Activated CD4-positive, alpha-beta T cell treated with anti-CD3 and anti-CD28 coated beads for 24 hours (primary cell): ENCODE measurements at places on chromosomes 5 and 9.

DNA sequence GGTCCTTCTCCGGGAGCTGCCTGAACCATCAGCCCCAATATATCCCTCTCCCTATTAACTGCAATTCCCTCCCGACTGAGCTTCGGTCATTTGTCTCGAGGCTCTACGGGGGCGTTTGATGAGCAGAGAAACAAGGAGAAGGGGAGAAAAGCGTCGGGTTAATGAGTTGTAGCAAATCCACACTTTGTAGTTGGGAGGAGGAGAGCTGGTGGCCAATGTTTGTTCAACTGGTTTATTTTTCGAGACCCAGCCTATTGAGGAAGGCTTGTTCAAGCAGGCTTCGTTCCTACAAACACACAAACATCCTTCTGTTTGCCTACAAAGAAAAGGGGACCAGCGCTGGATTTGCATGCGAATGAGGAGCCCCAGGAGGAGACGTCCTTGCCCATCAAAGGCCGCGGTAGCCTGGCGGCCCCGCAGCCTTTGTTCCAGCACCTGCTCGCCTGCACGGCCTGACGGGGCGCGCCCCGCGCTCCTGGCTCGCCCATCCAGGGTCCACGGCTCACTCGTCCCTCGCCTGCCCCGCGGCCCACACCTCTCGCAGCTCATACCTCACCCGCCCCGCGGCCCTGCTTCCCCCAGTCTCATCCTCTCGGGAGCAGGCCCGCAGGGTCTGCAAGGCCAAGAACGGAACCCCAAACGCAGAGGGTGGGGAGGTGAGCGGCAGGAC lies 4.6 kb downstream of the FOXD1 start:
- DNase-seq: no peak

GRCh38 chr5:168023191-168023590 lies 268.3 kb upstream of the WWC1 start:
- no peak for DNase-seq

DNA sequence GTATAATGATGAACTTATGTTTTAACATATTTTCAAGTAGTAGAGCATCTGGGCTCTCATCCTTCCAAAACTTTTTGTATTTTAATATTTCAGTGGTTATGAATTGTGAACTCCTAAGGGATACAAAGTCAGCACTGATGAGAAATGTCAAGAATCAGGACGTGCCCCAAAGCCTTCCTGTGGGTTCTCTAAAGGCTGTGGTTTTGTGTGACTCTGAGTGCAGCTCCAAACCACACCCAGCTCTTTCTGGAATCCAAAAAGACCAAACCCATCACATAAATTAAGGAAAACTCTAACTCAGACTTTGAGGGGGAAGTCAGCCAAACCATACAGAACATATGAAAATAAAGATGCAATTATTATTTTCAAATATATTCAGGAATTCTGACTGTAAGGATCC lies 40.8 kb upstream of the SMU1 start:
- no peak for DNase-seq

DNA sequence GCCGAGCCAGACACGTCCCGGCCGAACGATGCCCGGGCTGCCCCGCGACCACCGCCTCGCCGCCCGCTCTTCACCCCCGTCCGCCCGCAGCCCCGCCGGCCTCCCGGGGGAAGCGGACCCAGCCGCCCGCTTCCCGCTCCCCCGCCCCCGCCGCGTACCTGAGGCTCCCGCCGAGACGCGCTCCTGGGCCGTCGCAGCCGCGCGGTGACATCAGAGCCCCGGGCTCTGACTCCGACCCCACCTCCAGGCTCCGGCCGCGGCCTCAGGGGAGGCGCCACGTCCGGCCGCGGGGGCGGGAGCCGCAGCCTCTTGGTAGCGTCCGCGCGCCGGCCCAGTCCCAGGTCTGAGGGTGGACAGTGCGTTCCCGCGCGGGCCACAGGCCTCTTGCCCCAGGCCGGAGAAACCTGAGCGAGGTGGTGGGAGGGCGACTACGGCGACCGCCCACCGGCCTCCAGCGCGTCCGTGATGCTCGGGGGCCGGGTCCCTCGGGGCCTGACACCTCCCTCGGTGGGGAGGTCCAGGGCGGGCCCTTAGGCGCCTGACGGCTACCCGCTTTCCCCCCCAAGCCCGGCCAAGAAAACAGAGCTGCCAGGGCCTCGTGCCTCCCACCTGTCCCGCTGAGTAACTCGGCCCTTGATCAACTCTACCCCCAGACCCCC lies at the start of gene SHROOM1:
SHROOM1 (minus strand) TSS at position 212 of the 659 bp plus-strand sequence. CDS start 4,507 bp downstream, outside the sequence.
- no peak for DNase-seq

DNA sequence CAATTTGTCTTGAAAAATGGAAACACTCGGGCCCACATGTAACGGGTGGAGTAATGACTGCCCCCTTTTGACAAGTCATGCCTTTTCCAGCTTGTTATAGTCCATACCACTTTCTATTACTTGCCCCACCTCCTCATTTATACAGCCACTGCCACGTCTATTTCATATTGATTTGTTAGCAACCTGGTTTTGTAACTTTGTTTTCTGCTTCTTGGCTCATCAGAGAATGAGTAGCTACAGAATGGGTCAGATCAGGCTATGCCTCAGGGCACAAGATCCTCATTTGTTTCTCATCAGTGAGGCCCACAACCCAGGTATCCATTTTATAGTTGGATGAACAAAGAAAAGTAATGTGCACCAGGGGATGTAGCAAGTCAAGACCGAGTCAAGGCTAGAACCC lies 1.7 kb downstream of the GFRA3 start:
- no peak for DNase-seq

GRCh38 chr5:6145616-6146237 lies 232.6 kb downstream of the MED10 start:
- DNase-seq: no peak

DNA sequence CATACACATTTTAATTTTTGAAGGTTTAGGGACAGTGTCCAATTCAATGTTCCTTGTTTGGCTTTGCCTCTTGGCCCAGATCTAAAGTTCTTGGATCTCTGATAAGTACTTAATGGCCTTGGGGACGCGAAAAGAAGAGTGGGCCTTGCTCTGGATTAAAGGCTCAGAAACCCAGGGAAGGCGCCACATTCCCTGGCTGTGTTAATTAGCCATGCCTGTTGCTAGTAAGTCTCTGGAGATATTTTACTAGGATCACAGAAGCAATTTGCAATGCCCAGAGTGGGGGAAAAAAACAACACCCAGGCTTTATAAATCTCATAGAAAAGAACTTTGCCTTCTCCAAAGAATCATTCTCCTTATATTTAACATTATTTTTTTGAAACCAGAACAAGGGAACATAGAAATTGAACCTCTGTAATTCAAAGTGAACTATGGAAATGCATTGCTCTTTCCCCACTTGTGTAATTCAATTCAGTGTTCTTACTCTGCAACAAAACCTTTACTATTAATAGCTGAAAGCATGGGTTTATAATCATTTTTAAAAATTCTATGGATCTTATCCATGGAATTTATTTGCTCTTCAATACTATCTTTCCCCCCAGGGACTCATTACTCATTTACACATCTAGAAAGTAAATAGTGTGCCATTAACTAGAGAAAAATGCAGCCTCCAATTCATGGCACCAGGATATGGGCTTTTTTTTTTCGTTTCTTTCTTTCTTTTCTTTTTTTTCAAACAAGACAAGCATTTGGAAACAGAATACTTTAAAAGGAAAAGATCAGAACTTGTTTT lies 172.2 kb upstream of the ANKRD55 start:
- DNase-seq: no peak

- DNase-seq: no peak
These were observed 8.3 kb downstream of the MVB12B start for GRCh38 chr9:126334721-126335621.

- DNase-seq: no peak
These were observed 83.4 kb downstream of the LIFR start for GRCh38 chr5:38473008-38473407.

GRCh38 chr9:130120832-130121231 lies 51.4 kb upstream of the NCS1 start:
- DNase-seq: no peak

DNA sequence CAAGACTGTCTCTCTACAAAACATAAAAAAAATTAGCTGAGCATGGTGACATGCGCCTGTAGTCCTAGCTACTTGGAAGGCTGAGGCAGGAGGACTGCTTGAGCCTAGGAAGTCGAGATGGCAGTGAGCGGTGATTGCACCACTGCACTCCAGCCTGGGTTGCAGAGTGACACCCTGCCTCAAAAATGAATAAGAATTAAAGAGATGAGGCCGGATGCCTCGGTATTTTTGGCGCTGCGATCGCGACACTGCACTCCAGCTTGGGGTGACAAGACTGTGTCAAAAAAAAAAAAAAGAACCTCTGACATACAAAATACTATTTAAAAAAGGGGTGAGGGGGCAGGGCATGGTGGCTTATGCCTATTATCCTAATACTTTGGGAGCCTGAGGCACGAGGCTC lies 7.3 kb downstream of the GPBP1 start:
- no peak for DNase-seq

DNA sequence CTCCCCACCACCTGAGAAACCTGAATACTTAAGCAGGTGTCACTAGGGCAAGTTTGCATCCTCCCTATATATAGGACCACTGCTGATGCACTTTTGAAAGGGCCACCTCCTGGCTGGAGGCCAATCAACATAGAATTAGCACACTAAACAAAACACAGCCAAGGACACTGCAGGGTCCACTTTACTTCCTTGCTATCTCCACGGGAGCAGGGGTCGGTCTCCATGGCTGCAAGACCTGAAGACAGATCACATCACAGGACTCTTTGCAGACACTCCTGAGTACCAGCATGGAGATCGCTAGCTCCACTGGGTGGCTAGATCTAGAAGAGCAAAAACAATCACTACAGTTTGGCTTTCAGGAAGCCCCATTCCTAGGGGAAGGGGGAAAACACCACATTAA lies 72.3 kb downstream of the C9orf153 start:
- DNase-seq: no peak

- DNase-seq: no peak
These were observed 9.6 kb downstream of the SLCO4C1 start for GRCh38 chr5:102286476-102286875.

GRCh38 chr9:3508078-3508431 lies 17.7 kb downstream of the RFX3 start:
- no peak for DNase-seq

- DNase-seq: no peak
These were observed 140.9 kb downstream of the HSPA4 start for GRCh38 chr5:133192716-133193115.

DNA sequence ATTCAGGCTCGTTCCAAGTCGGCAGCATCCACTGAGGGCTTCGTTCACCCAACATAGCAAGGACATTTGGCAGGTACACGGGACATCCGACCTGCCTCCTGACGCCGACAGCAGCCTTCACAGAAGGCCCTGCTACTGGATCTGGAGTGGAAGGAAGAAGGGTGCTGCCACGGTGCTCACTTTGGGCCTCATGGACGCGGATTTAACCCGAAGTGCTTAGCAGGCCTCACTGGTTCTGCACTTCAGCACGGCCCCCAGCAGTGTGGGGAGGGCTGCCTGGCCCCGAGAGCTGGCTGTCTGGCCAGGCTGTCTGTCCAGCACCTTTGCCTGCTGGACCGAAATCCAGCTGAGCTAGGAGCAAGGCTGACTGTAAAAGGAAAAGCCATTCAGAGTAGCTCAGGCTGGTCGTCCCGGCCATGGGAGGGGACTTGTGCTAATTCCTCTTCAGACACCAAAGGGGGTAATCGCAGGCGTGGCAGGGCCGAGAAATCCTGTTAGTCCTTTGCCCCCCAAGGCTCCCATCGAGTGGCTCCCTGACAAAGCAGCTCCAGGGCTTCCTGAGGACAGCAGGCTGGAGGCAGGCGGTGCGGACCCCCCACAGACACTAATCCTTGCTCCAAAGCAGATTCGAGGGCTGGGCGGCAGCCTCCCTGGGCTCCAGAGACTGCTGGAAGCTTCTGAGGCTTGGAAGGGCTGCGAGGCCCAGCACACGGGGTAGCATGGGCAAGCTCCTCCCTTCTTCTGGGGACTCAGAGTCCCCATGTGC lies 11.1 kb upstream of the RXRA start:
- no peak for DNase-seq

GRCh38 chr9:136137321-136138265 lies 18.9 kb upstream of the TMEM250 start:
- no peak for DNase-seq

DNA sequence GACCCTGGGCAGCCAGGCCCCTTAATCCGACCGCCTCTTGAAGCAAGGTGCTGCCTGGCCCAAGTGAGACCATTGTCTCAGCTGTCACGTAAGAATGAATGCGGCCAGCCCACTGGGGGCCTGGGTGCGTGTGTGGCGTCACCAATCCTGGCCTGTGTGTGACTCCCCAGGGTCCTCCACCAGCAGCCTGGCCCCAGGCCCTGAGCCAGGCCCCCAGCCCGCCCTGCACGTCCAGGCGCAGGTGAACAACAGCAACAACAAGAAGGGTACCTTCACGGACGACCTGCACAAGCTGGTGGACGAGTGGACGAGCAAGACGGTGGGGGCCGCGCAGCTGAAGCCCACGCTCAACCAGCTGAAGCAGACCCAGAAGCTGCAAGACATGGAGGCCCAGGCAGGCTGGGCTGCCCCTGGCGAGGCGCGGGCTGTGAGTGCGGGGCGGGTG lies 124.2 kb downstream of the WNK2 start:
- DNase-seq: no peak

GRCh38 chr9:122923947-122924346 lies 7.4 kb downstream of the ZBTB26 start:
- DNase-seq: no peak

DNA sequence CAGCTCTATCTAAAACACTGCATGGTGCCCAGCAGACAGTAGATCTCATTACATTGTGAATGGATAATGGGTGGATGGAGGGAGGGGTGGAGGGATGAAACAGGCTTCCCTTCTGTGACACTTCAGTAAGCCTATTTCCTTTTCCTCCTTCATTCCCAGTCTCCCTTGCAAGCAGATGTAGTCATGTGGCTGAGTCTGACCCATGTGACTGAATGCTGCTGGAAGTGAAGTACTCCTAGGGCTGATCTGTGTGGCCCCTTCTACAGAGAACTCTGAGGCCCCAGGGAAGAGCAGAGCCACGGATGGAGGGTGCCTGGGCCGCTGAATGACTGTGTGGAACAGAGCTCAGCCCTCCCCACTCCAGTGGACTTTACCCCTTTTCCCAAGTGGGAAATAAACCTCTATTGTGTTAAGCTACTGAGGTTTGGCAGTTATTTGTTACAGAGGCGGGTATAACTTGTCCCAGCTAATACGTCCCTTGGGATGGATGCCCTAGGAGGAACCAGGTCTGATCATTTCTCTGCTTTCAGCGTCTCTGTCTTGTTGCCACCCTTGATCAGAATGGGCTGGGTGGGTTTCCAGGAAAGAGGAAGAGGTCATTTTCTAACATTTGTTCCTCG lies 176.1 kb upstream of the MVB12B start:
- no peak for DNase-seq
